ENCODE measurements at places on chromosomes 3 and 15. TPM values are rescaled to one million over a fixed set of nuclear protein-coding genes. Genes with fewer than 3 reads are reported as not detected.

FHIT gene
- 9.6 TPM for total RNA-seq

GOLGA8J gene
- total RNA-seq: not detected

SERP1 gene
- 98.5 TPM for total RNA-seq

MRAS gene
- total RNA-seq: not detected

TSC22D2 gene
- 15.0 TPM for total RNA-seq

MLF1 gene
- total RNA-seq: 1.5 TPM

DTX3L gene
- total RNA-seq: 135 TPM

CEMIP gene
- total RNA-seq: not detected

EMC7 gene
- 78.7 TPM for total RNA-seq

NPAP1 gene
- not detected for total RNA-seq

HYAL1 gene
- total RNA-seq: 0.35 TPM

PLD1 gene
- total RNA-seq: 3.1 TPM

- no peak overlapping the region for H3K27ac ChIP-seq
- no peaks in the 10 kb centered on the region for H3K27me3 ChIP-seq
- H3K36me3 ChIP-seq: no peaks in the 10 kb centered on the region
- H3K4me3 ChIP-seq: no peak overlapping the region
Observed at GRCh38 chr3:23262766-23263165, 59.6 kb downstream of the UBE2E2 start.

DNA sequence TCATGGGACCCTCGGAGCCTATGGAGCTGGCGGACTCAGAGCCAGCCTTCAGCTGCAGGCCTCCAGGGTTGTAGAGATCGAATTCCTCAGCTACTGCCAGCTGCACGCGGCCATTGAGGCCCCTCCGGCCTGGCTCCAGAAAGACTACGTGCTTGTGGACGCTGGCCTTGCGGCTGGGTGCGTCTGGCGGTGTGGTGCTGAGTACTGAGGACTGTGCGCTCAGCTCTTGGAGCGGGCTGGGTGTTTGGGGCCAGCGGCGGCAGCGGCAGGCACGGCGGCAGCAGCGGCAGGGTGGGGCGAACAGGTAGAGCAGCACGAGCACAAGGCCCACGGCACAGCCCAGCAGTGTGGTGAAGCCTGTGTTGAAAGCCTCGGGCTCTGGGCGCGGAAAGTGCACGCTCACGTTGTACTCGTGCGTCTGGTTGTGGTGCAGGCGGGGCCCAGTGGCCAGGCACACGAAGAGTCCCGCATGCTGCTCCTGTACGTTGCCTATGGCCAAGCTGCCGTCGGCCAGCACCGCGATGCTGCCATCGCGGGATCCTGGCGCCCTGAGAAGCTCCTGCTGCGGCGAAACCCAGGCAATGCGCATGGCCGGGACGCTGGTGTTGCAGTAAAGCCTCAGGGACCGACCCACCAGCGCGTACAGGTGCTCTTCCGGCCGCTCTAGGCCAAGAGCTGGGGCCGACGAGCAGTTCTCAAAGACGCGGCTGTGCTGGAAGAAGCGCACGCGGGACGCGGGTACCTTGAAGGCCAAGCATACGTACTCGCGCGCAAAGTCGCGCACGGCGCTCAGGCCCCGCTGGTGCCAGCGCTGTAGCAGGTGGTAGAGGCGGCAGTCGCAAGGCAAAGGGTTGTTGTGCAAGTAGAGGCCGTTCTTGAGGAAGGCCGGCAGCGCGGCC is 1.3 kb downstream of the AMIGO3 start:
- no peaks in the 10 kb centered on the region for H3K27me3 ChIP-seq
- no peak overlapping the region for H3K27ac ChIP-seq
- H3K4me1 ChIP-seq: peaks cover 43% of the 10 kb centered on the region
- H3K4me3 ChIP-seq: peak overlapping the region; percentile 77
- H3K36me3 ChIP-seq: peaks cover 37% of the 10 kb centered on the region
- DNase-seq: no peak

DNA sequence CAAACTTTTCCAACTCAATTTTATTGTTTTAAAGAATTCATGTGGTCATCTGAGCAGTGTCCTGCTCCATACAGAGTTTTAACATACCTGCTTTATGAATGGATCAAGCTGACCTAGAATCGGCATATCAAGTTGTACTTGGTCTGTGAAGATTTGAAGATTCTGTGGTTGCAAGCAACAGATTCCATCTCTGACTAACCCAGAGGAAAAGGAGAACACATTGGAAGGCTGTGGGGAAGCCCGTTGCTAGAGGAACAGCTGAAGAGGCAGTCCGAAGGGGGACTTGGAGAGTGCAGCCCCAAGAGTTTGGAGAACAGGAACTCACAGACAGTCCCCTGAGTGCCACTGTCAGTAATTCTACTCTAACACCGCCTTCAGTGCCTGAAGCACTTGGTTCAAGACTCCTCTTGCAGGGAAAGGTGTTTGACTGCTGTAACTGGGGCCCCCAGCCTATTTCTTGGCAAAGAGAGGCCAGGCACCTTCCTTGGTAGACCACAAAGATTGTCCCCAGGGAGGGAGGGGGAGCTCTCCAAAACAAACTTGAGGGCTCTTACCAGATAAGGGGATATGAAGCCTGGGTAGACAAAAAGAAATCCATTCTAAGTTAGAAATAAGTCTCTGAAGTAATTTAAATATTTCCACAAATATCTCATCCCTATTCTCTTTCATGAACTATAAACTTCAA is 88.8 kb downstream of the LARS2 start:
- H3K4me1 ChIP-seq: peaks cover 8% of the 10 kb centered on the region
- no peak overlapping the region for H3K4me3 ChIP-seq
- DNase-seq: no peak

GRCh38 chr3:167978486-167978885 is 117.2 kb downstream of the GOLIM4 start:
- H3K4me3 ChIP-seq: no peak overlapping the region
- no peaks in the 10 kb centered on the region for H3K27me3 ChIP-seq

- no peak overlapping the region for H3K27ac ChIP-seq
- peaks cover 10% of the 10 kb centered on the region for H3K27me3 ChIP-seq
- no peak for DNase-seq
- H3K4me1 ChIP-seq: no peaks in the 10 kb centered on the region
Observed at GRCh38 chr3:16101295-16102186, 72.9 kb upstream of the GALNT15 start.

- no peak overlapping the region for H3K4me3 ChIP-seq
- H3K27me3 ChIP-seq: no peaks in the 10 kb centered on the region
- no peak for DNase-seq
- peaks cover 75% of the 10 kb centered on the region for H3K36me3 ChIP-seq
- peaks cover 8% of the 10 kb centered on the region for H3K4me1 ChIP-seq
- H3K27ac ChIP-seq: no peak overlapping the region
Observed at GRCh38 chr3:47003461-47004368, 24.2 kb downstream of the NBEAL2 start.

DNA sequence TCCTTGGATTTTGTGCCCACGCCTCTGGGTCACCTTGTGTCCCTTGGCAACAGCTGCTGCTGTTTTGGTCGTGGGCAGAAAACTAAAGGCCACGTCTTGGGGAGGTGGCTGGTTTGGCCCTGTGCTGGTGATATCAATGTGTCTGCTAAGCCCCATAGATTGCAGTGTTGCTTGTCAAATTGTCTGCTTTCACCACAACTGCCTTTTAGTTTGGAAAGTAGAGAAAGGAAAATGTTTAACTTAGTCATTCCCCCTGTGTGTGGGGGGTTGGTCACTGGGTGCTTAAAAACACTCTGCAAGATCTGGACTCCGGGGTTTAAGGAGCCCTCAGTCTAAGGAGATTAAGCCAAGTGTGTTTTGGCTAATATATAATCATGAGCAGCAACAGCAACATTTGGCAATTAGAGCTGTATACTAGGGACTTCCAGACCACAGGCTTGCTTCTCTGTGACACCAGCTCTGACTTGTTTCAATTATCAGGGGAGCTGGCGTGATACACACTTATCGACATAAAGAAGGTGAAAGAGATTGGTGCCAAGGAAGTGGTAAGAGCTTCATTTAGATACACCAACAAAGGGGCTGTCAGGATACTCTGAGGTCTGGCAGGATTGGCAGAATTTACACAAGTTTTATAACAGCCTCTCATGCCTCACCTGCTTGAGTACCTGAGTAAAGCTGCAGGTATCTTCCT is 3.5 kb downstream of the SMAD3 start:
- H3K4me3 ChIP-seq: peak overlapping the region; percentile 98
- peaks cover 59% of the 10 kb centered on the region for H3K4me1 ChIP-seq
- peaks cover 67% of the 10 kb centered on the region for H3K36me3 ChIP-seq

- H3K27ac ChIP-seq: no peak overlapping the region
- H3K36me3 ChIP-seq: no peaks in the 10 kb centered on the region
- no peak for DNase-seq
- peaks cover 3% of the 10 kb centered on the region for H3K27me3 ChIP-seq
- peaks cover 18% of the 10 kb centered on the region for H3K4me1 ChIP-seq
Observed at GRCh38 chr15:57557810-57558209, 33.9 kb upstream of the MYZAP start.

- peaks cover 51% of the 10 kb centered on the region for H3K27me3 ChIP-seq
- no peak for DNase-seq
- no peak overlapping the region for H3K4me3 ChIP-seq
- no peak overlapping the region for H3K27ac ChIP-seq
Observed at GRCh38 chr3:133893683-133894352, 1.9 kb downstream of the RAB6B start.

- H3K27me3 ChIP-seq: no peaks in the 10 kb centered on the region
- peak; percentile 57 for DNase-seq
- peak overlapping the region; percentile 87 for H3K27ac ChIP-seq
- H3K4me1 ChIP-seq: peaks cover 57% of the 10 kb centered on the region
- H3K4me3 ChIP-seq: peak overlapping the region; percentile 93
Observed at GRCh38 chr3:51670053-51670822, 814 bp upstream of the TEX264 start.

GRCh38 chr3:126816986-126817777 is 113.1 kb downstream of the CHCHD6 start:
- no peak for DNase-seq
- H3K4me1 ChIP-seq: no peaks in the 10 kb centered on the region
- H3K36me3 ChIP-seq: no peaks in the 10 kb centered on the region
- H3K27me3 ChIP-seq: no peaks in the 10 kb centered on the region

- peaks cover 18% of the 10 kb centered on the region for H3K36me3 ChIP-seq
- H3K4me3 ChIP-seq: peak overlapping the region; percentile 92
- DNase-seq: peak; percentile 58
- H3K4me1 ChIP-seq: peaks cover 49% of the 10 kb centered on the region
Observed at GRCh38 chr3:48990636-48991469, 812 bp downstream of the P4HTM start.

GRCh38 chr15:86089422-86089821 is 9.8 kb downstream of the AGBL1 start:
- no peak for DNase-seq
- H3K4me1 ChIP-seq: no peaks in the 10 kb centered on the region
- H3K4me3 ChIP-seq: no peak overlapping the region
- no peak overlapping the region for H3K27ac ChIP-seq
- H3K36me3 ChIP-seq: no peaks in the 10 kb centered on the region
- H3K27me3 ChIP-seq: peaks cover 3% of the 10 kb centered on the region

DNA sequence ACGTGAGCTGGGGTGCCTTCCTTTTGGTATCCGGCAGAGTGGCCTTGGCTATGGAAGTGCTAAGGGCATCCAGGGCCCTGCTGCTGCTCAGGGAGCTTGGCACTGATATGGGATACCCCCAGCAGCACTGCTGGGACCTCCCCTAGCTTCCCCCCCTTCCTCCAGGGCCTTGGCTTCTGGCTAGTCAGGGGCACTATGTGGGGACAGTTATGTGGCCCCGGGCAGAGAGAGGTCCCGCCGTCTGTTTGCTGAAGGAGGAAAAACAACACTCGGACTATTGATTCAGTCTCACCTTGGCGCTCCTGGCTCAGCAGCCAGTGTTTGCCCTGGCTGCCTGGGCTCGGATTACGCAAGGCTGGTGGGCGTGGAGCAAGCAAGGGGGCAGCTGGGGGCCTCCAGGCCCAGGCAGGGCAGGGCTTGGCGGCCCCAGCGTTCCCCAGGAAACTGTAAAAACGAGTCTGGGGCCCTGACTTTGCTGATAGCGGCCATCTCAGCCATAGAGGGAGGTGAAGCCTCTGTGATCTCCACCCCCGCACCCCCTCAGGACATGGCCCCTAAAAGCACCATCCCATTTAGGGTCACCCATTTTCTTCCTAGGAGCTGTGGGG is 5.7 kb downstream of the FURIN start:
- no peaks in the 10 kb centered on the region for H3K27me3 ChIP-seq
- peak overlapping the region; percentile 93 for H3K27ac ChIP-seq
- H3K4me1 ChIP-seq: peaks cover 71% of the 10 kb centered on the region
- peaks cover 81% of the 10 kb centered on the region for H3K36me3 ChIP-seq
- H3K4me3 ChIP-seq: peak overlapping the region; percentile 93
- DNase-seq: no peak

DNA sequence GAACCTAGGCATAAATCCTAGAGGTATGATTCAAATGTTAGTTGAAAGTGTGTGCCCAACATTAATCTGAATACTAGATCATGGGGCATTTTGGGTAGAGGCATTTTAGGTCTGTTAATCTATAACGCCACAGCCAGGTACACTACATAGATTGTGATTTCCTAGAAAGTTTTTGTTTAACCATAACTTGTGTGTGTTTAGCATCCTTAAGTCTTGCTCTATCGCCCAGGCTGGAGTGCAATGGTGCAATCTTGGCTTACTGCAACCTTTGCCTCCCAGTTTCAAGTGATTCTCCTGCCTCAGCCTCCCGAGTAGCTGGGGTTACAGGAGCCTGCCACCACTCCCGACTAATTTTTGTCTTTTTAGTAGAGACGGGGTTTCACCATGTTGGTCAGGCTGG is 59.1 kb downstream of the TRIM71 start:
- H3K27ac ChIP-seq: no peak overlapping the region
- DNase-seq: no peak
- no peaks in the 10 kb centered on the region for H3K36me3 ChIP-seq
- H3K4me3 ChIP-seq: no peak overlapping the region
- H3K4me1 ChIP-seq: peaks cover 4% of the 10 kb centered on the region

GRCh38 chr3:59451800-59452746 is 402.2 kb upstream of the CFAP20DC start:
- DNase-seq: peak; percentile 32
- peak overlapping the region; percentile 99 for H3K27ac ChIP-seq
- peaks cover 67% of the 10 kb centered on the region for H3K4me1 ChIP-seq

DNA sequence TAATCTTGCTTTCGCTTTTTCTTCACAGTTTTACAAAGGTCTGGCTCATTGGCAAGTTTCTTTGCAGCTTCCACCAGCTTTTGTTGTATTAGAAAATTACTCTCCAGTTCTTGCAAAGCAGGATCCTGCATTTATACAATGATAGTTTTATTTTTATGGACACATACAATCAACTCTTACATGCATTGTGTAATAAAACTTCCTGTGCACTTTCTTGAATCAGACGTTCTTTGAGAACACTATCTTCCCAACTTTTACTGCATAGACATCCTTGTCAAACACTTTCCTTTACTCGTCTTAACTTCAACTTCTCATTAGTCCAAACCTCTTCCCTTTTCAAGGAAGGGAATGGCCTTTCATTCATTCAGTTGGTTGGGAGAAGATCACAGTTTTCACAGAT is 71.4 kb upstream of the LMOD3 start:
- H3K36me3 ChIP-seq: peaks cover 94% of the 10 kb centered on the region
- H3K4me1 ChIP-seq: peaks cover 69% of the 10 kb centered on the region
- H3K4me3 ChIP-seq: no peak overlapping the region
- no peak overlapping the region for H3K27ac ChIP-seq

- H3K4me1 ChIP-seq: peaks cover 20% of the 10 kb centered on the region
- no peak overlapping the region for H3K27ac ChIP-seq
- no peak for DNase-seq
- H3K36me3 ChIP-seq: peaks cover 16% of the 10 kb centered on the region
Observed at GRCh38 chr15:96361309-96362010, 31.0 kb downstream of the NR2F2 start.

- H3K27me3 ChIP-seq: no peaks in the 10 kb centered on the region
- no peak for DNase-seq
- H3K4me1 ChIP-seq: peaks cover 50% of the 10 kb centered on the region
- no peak overlapping the region for H3K4me3 ChIP-seq
- peaks cover 81% of the 10 kb centered on the region for H3K36me3 ChIP-seq
Observed at GRCh38 chr3:69179740-69180372, 57.5 kb upstream of the LMOD3 start.

- H3K4me3 ChIP-seq: no peak overlapping the region
- DNase-seq: no peak
- H3K36me3 ChIP-seq: peaks cover 30% of the 10 kb centered on the region
- H3K27me3 ChIP-seq: no peaks in the 10 kb centered on the region
- peaks cover 50% of the 10 kb centered on the region for H3K4me1 ChIP-seq
Observed at GRCh38 chr15:73227433-73228056, 141.2 kb downstream of the HCN4 start.
